Esophagus (tissue), 2 donors: ENCODE measurements at places on chromosomes 1 and 21. TPM values are rescaled to one million over a fixed set of nuclear protein-coding genes. Genes with fewer than 3 reads are reported as not detected.

Gene CNTN2
- polyA plus RNA-seq, result 0.06 TPM

Gene TMEM35B
- 7.0 TPM for polyA plus RNA-seq

Gene OR2L8
- polyA plus RNA-seq, result not detected

Gene FCGR1A
- 0.92 TPM for polyA plus RNA-seq

Gene TDRD10
- 1.3 TPM for polyA plus RNA-seq

Gene FCRL5
- polyA plus RNA-seq, result 0.08 TPM

Gene ZSWIM5
- polyA plus RNA-seq, result 0.71 TPM

Gene OPTC
- polyA plus RNA-seq, result not detected

Gene TCP10L
- 0.15 TPM for polyA plus RNA-seq

Gene LIN28A
- polyA plus RNA-seq, result not detected

Gene B3GALT5
- 0.49 TPM for polyA plus RNA-seq

Gene CRNN
- polyA plus RNA-seq, result 4,198 TPM

Gene NBPF4
- polyA plus RNA-seq, result 0.02 TPM

Gene HJV
- not detected for polyA plus RNA-seq

Gene KIF21B
- 0.28 TPM for polyA plus RNA-seq

Gene C8A
- not detected for polyA plus RNA-seq

Gene CFHR5
- not detected for polyA plus RNA-seq

Gene HTR6
- polyA plus RNA-seq, result 0.02 TPM

Gene MFAP2
- 1.9 TPM for polyA plus RNA-seq

Gene MYOG
- not detected for polyA plus RNA-seq

Gene RASAL2
- polyA plus RNA-seq, result 14.3 TPM

Gene CD101
- 2.9 TPM for polyA plus RNA-seq

Gene SEC16B
- 1.0 TPM for polyA plus RNA-seq

Gene NOL9
- polyA plus RNA-seq, result 5.7 TPM

Gene ASCL5
- polyA plus RNA-seq, result not detected

Gene KLHDC9
- polyA plus RNA-seq, result 2.5 TPM

Gene CBR1
- 207 TPM for polyA plus RNA-seq

Gene GCSAML
- polyA plus RNA-seq, result 0.06 TPM

Gene CYYR1
- 4.0 TPM for polyA plus RNA-seq

Gene TMPRSS15
- polyA plus RNA-seq, result not detected
